ENCODE measurements at places on chromosomes 4 and X. TPM values are rescaled to one million over a fixed set of nuclear protein-coding genes. Genes with fewer than 3 reads are reported as not detected.

Gene DAPP1
- 2.7 TPM for polyA plus RNA-seq

Gene EIF2S3
- polyA plus RNA-seq: 85.5 TPM

Gene KIAA1210
- 0.06 TPM for polyA plus RNA-seq

DNA sequence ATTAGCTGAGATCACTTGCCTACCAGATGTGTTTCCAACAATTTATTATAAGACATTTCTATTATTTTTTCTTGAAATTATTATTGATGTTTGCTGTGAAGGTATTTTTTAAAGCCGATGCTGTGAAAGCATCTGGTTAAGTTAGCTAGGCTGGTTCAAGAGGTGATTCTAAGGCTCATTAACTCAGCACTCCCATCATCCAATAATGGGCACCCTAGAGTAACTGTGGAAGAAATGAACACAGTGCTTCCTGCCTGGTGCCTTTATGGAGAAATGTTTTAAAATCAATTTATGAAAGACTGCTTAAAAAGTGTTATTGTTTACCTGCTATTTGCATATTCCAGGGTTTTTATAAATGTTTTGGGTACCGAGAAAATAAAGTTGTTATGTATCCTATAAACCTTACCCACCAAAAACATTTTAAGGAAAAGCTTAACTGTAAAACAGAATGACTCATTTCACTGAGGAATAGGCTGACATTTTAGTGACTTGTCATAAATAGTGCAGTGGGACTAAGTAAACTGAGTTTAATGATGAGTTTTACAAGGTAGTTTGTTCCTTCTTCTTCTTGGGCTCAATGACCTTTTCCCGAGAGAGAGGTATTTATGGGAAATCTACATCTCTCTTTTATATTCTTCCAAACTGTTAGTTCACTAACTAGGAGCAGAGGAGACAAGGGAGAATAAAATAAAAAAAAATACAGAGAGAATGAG is 310.0 kb upstream of the AADAT start:
- no peak for DNase-seq

DNA sequence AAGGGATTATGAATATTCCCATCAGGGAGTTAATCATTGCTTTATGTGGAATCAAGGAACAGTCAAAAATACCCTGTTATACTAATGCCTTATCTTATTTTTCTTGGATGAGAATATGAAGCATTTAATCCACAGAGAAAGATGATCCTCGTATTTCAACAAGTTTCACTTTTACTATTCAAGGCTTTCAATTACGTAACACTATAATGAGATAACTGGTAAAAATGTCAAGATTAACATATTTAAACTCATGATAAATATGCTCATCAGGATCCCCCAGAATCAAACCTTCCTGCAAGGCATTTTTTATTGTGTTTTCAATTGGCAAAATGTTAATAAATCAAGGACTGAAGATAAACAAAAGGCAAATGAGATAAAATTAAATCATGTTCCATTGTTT is 5.1 kb downstream of the ZXDA start:
- no peak for DNase-seq

- DNase-seq: no peak
Measured at GRCh38 chr4:107349266-107349665, 313.2 kb upstream of the DKK2 start.
